ENCODE measurements at places on chromosomes 7 and 10.
A peak's percentile ranks its signal among the peaks of the same experiment; 100 is the strongest.

DNA sequence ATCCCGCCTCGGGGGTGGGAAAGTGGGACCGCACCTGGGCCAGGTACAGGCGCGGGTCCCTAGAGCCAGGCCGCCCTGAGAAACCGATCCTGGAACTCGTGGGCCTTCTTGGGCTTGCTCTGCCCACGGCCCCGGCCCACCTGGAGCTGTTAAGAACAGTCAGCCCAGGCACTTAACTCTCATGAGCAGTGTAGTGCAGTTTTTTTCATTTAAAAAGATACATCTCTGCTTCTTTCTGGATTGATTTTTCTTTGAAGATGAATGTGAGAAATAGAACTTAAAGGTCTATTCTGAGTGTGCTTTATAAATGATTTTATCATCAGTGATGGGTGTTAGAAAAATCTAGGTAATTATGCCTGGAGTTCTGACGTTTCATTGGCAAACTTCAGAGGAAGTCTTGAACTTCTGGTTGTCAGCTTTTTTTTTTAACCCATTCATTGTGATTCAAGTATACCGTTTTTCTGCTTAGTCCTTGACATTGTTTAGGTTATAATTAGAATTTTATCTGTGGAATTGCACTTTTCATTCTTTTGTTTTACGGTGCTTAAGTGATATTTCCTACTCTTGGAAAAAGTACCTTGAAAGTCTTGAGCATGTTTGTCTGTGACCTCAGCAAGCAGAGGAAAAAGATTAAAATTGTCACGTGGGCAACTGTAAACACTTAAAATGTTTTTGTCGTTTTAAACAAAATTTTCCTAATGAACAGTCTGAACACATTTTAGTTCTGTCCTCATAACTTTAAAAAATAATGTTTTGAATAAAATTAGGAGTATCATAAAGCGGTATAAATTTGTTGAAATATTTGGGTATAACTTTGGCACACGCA lies 906 bp downstream of the CDK1 start:
- peak; percentile 24 for DNase-seq

DNA sequence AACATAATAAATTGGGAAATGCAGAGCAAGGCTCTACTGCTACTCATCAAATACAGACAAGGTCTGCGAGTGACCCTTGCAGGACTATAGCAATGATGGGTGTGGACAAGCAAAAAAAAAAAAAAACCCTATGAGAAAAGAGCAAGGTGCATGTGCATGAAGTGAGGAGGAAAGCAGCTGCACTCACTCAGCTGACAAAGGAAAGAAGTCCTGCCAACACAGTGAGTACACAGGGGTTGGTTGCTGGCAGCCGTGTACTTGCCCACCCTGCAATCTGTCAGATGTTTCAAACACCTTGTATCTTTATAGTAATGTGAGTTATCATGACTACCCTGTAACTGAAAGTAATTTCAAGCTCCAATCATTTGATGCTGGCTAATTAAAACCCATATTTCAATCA lies 20.5 kb downstream of the CHCHD3 start:
- no peak for DNase-seq

GRCh38 chr7:157339777-157340677 lies 3.2 kb downstream of the DNAJB6 start:
- peak; percentile 17 for DNase-seq

DNA sequence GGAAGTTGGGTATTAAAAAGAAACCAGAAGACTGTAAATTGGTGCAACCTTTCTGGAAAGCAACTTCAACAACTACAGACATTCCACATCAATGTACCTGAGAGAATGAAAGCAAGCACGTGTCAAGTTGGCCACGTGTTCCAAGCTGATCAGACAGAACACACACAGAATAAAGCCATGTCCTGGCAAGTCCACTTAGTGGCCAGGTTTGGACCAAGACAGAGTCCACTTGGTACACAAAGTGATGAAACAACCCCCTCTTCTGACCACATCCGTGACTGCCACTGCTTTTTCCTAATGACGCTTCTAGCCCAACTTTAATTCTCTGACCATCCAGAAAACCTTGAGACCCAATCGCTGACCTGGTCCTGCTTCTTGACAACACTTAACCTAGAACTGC lies 109.4 kb downstream of the ABLIM1 start:
- DNase-seq = no peak

GRCh38 chr10:10914144-10914543 lies 103.5 kb upstream of the CELF2 start:
- peak; percentile 10 for DNase-seq

Data from skin of body (tissue), 3 donors.